ENCODE measurements at places on chromosomes 6 and 20.

- DNase-seq, result no peak
These were observed 77.2 kb upstream of the C20orf144 start for GRCh38 chr20:33584976-33585375.

GRCh38 chr6:148617530-148617929 lies 129.3 kb upstream of the UST start:
- no peak for DNase-seq

- no peak for DNase-seq
These were observed 48.3 kb downstream of the RREB1 start for GRCh38 chr6:7155871-7156579.

GRCh38 chr6:109662192-109662591 lies 28.8 kb downstream of the AK9 start:
- no peak for DNase-seq

DNA sequence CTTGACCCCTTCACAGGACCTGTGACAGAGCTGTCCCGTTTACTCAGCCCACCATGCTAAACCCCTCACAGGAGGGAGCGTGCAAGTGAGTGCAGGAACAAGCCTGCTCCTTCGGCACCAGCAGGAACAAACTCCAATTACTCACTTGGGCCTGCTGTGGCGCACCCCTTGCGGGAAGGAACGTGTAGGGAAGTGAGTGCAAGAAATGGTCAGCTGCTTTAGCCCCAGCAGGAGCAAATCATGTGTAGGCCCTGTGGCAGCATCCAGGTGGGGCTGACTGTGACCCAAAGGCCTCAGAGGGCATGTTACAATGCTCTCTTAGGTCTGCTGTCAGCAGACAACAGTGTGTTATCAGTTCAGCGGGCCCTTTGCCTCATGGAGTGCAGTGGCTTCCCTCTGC lies 574.4 kb downstream of the PRKN start:
- DNase-seq, result no peak

All from left cardiac atrium (tissue), 4 donors.